NCI-H1092 (cell line): ENCODE measurements at places on chromosomes 4 and X.

- DNase-seq: no peak
These were observed 84.0 kb upstream of the BMP2K start for GRCh38 chr4:78691971-78692821.

DNA sequence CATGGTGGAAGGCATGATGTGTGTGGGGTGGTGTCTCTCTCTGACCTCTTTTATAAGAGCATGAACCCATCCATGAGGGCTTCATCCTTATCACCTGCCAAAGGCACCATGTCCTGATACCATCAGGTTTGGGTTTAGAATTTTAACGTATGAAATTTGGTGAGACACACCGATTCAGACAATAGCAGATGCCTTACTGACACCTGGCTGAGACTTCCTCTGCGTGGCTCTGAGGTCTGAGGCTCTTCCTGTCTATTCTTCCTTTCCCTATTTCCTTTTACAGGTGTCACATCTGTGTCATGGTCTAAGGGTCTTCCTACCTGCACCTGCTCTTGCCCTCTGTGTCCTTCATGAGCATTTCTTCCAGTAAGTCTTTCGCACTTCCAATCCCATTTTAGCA is 320.7 kb upstream of the CLNK start:
- DNase-seq: no peak

DNA sequence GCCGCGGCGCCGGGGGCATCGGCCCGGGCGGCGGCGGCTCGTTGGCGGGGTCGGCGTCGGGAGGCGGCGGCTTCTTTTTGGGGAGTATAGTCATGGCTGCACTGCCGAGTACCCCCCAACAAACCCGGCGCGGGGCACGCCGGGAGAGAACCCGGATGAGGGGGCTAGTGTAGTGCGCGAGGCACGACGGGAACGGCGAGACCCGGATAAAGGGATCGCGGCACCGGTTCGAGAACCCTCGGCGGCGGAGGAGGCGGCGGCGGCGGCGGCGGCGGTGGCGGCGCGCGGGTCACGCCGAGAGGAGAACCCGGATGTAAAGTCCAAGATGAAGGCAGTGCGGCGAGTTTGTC is at the start of gene OTUD5:
Gene OTUD5, minus strand, starts transcription at position 131 of the 350 bp plus-strand sequence. Its CDS starts 37 bp downstream, at position 94.
- peak; percentile 66 for DNase-seq

DNA sequence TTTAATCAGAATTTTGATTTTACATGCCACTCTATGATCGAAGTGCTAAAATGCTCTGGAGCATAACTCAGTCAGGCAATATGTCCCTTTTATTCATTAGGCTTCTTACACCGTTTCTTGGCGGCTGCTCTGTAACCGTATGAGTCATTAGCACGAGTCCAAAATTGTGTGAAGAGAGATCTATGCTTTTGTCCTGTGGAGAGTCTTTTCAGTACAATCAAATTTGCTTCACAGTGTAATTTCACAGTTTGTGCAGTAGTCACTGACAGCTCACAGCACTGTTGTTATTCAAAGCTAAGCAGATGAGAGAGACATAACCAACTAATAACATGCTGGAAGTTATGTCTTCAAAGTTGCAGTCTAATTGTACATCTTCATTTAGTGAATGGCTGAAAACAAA is 167.8 kb downstream of the PCDH10 start:
- DNase-seq: no peak

DNA sequence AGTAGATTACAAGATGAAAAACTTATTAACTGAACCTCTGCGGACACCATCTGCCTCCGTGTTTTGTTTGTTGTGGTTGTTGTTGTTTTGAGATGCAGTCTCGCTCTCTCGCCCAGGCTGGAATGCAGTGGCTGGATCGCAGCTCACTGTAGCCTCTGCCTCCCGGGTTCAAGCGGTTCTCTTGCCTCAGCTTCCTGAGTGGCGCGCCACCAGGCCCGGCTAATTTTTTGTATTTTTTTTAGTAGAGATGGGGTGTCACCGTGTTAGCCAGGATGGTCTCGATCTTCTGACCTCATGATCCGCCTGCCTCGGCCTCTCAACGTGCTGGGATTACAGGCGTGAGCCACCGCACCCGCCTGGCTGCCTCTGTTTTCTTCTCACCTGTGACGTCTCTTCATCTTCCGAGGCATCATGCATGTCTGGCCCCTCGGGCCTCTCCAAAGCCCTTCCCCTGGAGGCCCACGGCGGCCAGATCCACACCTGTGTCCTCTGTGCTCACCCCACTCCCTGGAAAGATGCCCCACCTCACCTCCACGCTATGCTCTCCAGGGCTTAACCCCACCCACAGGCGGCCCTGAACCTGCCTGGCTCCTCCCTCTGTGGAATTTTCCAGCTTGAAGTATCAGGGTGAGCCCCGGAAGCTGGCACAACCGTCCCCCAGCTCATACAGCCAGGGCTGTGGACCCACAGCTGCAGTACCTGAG is 77.0 kb upstream of the MXD4 start:
- no peak for DNase-seq

GRCh38 chr4:132982151-132982550 is 166.9 kb upstream of the PCDH10 start:
- no peak for DNase-seq
